ENCODE measurements at places on chromosomes 2 and 18.
A peak's percentile ranks its signal among the peaks of the same experiment; 100 is the strongest.

GRCh38 chr18:13217971-13218367 lies 591 bp upstream of the LDLRAD4 start:
- peak; percentile 31 for DNase-seq

DNA sequence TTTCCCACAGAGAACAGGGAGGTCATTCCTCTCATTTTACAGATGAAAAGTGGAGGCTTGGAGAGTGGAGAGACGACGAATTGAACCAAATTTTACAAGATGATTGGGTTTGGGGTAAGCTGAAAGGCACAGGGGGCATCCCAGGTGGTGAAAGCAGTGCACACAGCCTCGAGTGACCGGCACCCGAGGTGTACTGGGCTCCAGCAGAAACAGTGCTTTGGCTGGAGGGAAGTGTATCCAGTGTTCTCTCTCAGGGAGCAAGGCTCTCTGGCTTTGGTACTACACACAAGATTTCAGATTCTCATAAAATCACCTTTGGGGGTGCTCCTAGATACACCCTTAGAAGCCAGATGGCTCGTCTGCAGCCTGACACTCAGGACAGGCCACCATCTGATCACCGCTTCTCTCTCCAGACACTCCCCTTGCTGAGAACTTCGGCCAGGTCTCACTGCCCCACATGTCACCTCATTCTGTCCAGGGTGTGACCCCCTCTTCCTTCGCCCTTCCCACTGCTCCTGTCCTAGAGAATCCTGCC lies 339.6 kb downstream of the CYRIA start:
- DNase-seq = no peak

GRCh38 chr2:149342509-149342908 lies 12.1 kb downstream of the LYPD6 start:
- DNase-seq = no peak

GRCh38 chr18:50277942-50278341 lies 3.4 kb downstream of the MBD1 start:
- no peak for DNase-seq

DNA sequence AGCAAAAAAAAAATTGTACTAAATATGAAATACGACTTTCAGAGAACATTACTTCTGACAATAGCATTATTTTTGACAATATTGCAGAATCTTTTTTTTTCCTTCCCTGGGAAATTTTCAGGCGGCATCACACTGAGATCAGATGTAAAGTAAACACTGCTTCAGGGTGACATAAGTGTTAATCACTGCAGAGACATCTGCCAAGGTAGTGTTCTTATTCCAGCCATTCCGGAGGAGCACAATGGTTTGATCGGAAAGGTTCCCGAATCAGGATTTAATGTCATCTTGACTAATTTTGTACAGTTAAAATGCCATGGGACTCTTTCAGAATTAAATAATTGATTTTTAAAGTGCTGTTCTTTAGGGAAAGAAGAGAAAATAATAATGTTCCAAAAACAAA lies 56.7 kb upstream of the ZNF236 start:
- DNase-seq = no peak
